ENCODE measurements at places on chromosomes 2 and 18.

DNA sequence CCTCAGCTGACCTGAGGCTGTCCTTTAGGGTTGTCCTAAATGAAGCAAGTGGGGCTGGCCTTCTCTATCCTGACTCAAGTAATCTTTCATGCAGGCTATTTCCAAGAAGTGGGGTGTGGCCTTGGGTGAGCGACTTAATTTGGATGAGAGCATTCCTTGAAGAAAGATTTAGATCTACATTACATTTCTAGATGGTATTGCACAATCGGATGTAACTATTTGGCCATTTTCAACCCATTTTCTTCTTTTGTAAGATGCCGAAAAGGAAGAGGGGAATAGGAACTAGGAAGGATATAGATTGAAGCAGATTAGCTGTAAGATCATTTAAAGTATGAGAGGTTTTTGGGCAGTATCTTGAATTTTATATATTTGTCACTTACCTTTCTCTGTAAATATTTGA is 746.3 kb downstream of the MBD2 start:
- DNase-seq, result no peak

DNA sequence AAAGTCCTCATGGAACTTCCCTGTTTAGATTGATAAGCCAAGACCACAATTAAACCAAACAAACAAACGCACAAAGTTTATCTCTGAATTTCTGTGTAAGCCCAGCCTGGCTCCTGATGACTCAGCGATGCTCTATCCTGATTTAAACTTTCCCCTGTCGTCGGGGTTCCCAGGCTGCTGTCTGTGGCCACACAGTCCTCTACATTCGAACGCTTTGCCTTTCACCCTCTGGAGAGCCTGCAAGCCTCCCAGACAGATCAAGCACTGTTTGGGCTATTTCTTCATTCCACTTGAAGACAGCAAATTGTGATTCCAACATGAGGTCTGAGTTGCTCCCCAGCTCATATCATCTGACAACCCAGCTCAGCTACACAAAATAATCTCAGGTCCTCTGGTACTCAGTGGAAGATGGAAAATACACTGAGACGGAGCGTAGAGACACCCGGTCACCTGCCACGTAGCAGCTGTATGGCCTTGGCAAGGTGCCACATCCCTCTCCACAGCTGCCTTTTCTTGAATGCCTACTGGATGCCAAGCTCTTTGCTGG is 51.2 kb downstream of the CYRIA start:
- no peak for DNase-seq

DNA sequence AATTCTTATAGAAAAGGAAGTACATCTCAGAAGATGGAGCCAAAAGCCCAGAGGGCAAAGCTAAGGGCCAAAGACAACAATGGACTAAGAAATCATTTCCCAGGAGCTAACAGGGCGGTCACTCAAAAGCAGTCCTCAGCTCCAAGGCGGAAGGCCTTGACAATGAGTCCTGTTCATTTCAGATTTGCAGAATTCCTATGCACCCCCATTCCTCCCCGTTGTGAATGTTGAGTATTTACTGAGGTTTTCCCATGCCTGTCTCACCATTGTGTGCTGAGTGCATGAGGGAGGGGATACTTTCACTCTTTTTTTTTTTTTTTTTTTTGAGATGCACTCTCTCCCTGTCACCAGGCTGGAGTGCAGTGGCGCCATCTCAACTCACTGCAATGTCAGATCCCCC is 18.8 kb upstream of the DTNB start:
- DNase-seq, result no peak

DNA sequence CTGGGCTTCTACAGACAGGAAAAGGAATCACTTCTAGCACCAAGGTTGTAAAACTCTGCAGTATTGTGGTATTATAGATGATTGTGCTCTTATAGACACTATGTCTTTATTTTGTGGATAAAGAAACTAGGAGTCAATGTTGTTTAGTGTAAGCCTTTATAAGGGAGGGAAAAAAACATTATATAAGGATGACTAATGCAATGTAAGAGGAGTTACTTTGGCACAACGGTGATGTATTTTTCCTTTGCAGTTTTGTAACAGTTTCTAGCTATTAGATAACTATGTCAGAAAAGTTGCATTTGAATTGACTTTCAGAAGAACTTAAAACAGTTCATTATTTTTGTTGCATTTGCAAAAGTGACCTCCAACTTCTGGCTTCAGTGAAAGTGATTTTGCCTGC is 545.4 kb downstream of the CCDC85A start:
- DNase-seq, result no peak

DNA sequence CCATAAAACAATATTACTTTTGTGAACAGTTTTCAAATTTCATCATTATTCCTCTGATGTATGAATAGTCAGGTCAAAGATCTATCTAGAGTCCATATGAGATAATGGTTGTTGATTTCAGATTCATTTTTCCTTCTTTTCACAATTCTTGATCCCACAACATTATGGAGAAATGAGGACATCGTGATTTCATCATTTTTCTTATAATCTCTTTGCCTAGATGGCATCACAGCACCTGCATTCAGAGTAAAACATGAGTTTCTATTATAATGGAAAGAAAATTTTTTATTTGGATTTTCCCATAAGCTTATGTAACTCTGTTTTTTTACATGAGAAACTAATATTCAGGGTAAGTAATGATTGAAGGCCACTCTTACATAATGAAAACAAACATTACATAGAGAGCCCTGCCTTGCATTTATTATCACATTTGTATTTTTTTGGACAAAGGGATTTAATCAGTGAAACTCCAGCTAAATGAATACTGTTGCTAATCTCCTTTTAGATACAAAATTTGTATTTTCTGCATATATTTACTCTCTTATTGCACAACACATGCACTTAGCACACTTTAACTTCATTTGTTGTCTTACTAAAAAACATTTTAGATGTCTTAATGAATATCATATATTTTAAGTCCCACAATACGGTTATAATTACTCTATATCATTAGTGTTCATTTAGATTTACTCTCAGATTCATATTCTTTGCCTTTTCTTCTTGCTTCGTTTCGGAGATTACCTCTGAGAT is 188.4 kb upstream of the KYNU start:
- no peak for DNase-seq

DNA sequence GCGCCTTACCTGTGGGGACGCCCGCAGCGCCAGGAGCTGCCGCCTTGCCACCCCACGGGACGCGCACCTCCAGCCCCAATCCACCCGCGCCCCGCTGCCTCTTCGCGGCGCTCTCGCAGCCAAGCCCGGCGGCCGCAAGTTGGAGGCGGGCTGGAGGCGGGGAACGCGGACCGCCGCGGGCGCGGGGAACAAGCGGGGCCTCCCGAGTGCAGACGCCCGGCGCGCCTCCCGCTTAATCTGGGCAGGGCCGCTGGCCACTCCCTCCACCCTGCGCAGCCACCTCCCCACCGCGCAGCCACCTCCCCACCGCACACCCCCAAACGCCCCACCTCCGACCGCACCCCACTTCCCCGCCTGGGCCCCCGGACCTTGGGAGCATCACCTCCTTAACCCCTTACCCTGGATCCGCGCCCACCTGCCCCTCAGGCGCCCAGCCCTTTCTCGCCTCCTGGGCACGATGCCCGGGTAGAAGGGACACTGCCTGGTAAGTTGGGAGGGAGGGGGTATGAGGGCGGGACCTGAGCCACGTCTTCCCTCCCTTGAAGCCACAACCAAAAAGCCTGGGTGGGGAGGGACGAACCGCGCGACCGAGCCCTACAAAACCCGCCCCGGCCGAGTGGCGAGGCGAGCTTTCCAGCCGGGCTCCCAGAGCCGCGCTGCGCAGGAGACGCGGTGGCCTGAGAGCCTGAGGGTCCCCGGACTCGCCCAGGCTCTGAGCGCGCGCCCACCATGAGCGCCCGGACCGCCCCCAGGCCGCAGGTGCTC is at the start of the genes COL4A3 and COL4A4:
COL4A3 (plus strand) TSS at position 627 of the 765 bp plus-strand sequence; CDS start at position 730, 103 bp downstream.
COL4A4 (minus strand) TSS at position 208 of the 765 bp plus-strand sequence. CDS start 16,722 bp downstream, outside the sequence.
- DNase-seq, result no peak

GRCh38 chr2:109173311-109174171 is 44.5 kb downstream of the SH3RF3 start:
- DNase-seq, result no peak

DNA sequence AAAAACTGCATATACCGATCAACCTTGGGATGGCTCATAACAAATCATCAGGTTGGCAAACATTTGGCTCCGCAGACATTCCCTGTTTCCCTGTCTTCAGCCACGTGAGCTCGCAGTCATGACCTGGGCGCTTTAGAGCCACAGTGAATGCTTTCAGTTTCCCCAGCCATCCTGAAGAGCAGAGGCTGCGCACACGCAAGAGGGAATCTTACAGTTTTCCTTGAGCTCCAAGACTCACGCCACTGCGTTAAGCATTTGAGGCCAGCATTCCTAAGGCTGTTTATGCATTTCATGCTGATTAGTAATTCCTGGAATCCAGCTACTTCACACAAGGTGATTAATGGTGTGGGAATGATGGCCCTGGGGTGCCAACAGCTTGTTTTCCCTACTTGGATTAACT is 95.1 kb downstream of the MTCL1 start:
- no peak for DNase-seq
